NCI-H2171 treated with DMSO at 0.1 percent for 48 hours (cell line): ENCODE measurements at places on chromosomes 2 and 18.

DNA sequence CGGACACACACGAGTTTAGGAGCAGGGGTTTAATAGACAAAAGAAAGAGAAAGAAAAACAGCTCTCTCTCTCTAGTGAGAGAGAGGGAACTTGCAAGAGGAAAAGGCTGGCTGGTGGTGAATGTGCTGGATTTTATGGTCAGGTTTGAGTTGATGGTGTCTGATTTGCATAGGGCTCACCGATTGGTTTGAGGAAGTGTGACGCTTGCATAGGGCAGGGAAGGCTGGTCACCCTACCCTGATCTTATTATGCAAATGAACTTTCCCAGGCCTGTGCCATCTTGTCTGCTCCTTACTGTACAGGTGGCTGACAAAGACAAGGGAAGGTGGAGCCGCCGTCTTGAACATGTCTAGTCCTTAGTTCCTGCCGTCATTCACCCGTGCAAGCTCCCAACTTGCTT is 408.9 kb downstream of the RIT2 start:
- peak; percentile 98 for DNase-seq

- no peak for DNase-seq
Observed at GRCh38 chr2:215618145-215618544, 182.3 kb upstream of the FN1 start.

- DNase-seq = no peak
Observed at GRCh38 chr18:78352910-78353309, 626.7 kb upstream of the SALL3 start.

DNA sequence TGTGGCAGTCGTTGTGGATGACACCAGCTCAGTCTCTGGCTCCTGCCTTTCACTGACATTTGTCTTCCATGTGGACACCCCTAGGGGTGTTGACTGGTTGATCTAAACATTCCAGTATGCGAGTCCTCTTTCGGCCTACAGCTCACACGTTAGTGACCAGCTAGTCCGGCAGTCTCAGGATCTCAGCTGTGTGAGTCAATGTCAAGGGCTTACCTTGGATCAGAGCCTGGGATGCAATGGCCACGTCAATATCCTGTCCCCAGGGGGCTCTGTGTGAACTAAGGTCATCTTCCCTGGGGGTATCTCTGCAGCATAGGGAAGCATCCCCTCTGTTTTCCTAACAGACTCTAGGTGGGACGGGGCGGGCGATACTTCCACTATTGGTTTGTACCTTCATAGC is 35.1 kb upstream of the YWHAQ start:
- DNase-seq = no peak

GRCh38 chr2:26644188-26644835 is 3.1 kb upstream of the CIB4 start:
- DNase-seq = no peak

DNA sequence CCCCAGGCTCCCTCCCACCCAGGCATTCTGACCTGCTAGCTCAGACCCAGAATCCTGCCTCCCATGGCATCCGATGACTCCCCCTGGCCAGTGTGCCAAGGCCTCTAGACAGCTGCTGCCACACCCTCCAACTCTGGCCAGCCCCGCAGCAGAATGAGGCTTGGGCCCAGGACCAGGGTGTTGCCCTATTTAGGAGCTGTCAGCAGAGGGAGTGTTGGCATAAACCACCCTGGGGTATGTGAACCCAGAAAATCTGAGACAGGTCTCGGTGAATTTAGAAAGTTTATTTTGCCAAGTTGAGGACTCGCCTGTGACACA is 134.3 kb downstream of the KLHL29 start:
- no peak for DNase-seq

GRCh38 chr2:43443282-43443681 is 152.6 kb downstream of the THADA start:
- no peak for DNase-seq

DNA sequence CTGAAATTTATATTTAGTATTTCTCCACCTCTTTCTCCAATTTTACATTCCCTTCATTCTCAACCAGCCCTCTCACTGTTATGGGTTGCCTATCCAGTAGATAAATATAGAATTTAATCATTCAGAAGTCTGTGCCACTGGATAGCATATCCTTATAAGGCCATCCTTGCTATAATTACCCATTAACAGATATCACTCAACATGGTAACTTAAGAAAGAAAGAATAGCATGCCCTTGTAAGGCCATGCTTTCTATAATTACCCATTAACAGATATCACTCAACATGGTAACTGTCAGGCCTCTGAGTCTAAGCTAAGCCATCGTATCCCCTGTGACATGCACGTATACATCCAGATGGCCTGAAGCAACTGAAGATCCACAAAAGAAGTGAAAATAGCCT is 1137.4 kb upstream of the FAM98A start:
- DNase-seq = no peak

DNA sequence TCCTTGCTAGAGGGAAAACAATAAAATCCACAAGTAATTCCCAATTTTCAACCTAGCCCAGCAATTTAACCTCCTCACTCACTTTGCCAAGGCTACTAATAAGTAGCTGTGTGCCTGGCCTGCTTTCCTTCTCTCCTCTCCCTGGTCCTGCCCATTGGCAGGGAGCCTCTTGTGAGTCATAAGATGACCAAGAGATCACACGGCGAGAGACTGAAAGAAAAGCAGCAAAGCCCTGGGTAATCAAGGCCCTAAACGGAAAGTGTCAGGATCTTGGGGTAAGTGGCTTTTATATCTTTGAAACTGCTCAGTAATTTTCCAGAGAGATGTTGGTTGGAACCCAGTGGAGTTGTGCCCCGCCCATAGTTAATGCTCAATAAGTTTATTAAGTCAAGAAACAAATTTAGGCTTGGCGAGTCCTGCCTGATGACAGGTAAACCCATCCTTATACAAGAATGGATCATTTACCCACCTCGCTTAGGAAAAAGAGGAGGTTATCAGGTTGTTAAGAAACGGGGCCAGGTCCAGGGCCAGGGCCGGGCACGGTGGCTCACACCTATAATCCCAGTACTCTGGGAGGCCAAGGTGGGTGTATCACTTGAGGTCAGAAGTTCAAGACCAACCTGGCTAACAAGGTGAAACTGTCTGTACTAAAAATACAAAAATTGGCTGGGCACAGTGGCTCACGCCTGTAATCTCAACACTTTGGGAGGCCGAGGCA is 10.0 kb upstream of the ADAM17 start:
- no peak for DNase-seq

GRCh38 chr2:218169757-218170546 is 3.2 kb upstream of the CXCR1 start:
- DNase-seq = no peak

GRCh38 chr2:234635284-234635683 is 138.4 kb upstream of the ARL4C start:
- no peak for DNase-seq

DNA sequence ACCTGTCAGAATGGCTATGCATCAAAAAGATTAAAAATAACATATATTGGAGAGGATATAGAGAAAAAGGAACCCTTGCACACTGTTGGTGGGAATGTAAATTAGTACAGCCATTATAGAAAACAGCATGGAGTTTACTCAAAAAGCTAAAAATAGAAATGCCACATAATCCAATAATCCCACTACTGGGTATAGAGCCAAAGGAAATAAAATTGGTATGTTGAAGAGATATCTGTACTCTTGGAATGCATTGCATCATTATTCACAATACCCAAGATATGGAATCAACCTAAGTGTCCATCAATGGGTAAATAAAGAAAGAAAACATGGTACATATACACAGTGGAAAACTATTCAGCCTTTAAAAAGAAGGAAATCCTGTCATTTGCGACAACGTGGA is 77.2 kb downstream of the C1D start:
- DNase-seq = no peak

- no peak for DNase-seq
Observed at GRCh38 chr2:216663846-216664245, 30.6 kb downstream of the IGFBP2 start.

DNA sequence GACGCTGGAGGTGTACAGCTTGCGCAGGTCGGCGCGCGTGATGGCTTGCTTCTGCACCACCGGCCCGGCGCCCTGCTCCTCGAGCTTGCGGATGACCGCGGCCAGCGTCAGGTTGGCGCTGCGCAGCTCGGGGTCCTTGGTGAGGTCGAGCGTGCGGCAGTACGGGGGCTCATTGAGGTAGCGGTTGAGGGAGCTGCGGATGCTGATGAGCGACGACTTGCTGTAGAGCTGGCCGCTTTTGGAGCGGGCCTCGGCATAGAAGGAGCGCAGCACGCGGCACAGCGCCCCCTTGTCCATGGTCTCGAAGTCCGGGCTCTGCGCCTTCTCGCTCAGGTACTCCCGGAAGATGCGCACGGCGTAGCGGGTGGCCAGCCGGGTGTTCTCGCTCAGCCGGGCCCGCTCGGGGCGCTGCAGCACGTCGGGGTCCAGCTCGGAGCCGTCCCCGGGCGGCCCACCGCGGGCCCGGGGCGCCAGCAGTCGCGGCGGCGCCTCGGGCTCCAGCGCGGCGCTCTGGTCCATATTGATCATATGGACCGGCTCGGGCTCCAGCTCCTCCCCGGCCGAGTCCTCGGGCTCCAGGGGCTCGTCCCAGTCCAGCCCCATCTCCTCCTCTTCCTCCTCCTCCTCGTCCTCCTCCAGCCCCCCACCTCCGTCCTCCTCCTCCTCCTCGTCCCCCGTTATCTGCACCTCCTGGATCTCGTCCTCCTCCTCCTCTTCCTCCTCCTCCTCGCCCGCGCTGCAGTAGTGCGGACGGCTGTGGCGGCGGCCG is 523 bp downstream of the KCTD1 start:
- no peak for DNase-seq

- no peak for DNase-seq
Observed at GRCh38 chr2:95106081-95106480, 15.5 kb downstream of the MRPS5 start.

DNA sequence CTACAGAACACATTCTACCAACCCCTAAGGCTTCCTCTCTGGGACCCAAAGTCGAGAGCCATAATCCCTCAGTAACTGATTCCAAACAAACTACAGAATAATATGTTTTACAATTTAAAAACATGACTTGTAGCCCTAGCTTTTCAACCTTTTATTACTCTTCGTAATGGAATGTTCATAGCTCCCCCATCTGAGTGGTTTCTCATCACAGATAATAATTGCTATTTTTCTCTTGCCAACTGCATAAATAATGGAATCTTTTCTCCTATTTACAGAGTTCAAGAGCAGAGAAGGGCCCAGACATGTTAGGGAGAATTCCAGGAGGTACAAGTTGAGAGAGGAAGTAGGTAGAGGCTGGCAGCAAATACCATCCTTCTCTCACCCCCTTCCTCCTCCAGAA is 59.9 kb upstream of the CERS6 start:
- no peak for DNase-seq

DNA sequence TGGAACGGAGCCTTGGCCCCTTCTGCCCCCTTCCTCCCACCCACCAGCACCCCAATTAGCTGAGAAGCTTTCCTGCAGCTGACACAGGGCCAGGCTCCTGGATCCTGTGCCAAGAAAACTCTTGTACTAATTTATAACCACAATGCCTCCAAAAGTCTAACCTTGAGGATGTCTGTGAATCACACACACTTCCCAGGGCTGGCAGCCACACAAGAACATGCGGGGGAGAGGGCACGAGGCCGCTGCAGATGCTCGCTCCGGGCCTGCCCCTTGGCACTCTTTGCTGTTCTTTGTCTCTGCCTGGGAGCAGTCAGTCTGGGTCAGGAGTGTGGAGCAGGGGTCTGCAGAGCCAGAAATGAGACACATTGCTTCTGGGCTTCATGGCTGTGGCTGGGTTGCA is 62.7 kb upstream of the KIF5C start:
- DNase-seq = no peak
